ENCODE measurements at places on chromosomes 5 and 9.
A peak's percentile ranks its signal among the peaks of the same experiment; 100 is the strongest.

DNA sequence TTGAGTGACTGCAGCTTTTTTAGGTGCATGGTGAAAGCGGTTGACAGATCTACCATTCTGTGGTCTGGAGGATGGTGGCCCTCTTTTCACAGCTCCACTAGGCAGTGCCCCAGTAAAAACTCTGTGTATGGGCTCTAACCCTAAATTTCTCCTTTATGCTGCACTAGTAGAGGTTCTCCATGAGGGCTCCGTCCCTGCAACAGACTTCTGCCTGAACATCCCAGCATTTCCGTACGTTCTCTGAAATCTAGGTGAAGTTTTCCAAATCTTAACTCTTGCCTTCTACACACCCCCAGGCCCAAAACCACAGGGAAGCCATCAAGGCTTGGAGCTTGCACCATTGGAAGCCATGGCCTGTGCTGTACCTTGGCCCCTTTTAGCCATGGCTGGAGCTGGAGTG lies 1898.1 kb upstream of the NUDT12 start:
- DNase-seq = no peak

DNA sequence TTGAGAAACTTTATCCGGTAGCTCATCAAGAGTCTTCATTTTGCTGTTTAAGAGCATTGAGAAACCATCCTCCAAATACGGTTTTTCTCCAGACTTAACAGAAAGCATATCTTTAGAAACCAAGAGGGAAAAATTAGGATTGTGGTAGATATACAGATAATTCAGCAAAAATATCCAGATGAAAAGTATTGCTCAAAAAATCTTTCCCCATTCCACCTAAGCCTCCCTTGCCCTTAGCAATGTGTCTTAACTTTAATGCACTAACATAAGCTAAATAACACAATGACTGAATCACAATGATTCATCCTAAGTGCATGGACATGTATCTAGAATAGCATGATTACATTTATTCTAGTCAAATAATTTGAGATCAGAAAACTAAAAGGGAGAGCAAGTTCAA lies 130.3 kb upstream of the TARS1 start:
- DNase-seq = no peak

DNA sequence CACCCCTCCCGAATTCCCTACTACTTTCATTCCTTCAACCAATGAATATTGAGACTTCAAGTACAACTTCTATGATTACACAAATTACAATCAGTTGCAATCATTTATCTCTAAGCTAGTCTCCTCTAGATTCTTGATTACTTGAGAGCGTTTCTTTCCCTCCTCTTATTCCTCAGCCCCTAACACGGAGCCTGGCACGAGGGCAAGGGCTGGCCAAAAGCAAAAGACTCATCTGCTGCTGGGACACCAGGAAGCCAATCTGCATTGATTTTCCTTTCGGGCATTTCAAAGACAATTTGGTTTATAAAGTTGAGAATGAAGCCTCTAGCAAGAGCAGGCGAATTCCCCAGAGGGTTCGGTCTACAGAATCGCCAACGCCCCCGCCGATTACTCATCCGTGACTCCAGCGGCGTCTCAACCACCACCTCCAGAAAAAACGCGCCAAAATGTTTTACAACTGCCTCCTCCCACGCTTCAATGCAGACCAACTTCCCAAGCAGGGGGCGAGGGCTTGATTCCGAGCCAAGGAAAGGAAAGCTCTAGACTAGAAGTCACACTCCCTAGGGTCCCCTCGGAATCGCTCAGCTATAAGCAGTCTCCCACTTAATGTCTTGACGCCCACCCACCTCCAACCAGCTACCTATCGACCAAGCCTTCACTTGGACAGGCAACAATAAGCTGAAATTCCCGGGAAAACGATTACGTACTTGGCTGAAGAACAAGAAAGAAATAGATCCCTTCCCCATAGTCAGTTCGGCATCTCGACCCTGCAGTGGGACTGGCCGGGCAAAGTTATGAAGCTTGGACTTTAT lies 1.5 kb downstream of the PCSK1 start:
- peak; percentile 81 for DNase-seq

DNA sequence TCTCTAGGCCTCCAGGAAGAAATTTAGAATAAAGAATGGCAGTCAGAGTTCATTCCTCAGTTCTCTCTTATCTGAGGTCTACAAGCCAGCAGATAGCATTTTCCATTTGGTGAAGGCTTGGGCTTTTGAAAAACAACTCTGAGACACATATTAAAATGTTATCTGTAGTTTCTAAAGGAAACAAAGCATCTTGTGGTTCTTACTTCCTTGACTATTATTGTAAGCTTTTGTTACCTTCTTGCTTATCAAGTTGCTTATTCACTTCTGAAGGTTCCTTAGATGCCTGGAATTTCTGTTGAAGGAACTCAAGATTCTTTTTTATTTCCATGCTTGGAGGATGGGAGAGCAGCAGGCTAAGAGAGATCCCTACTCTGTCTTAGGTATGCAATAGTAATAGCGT lies 79.2 kb upstream of the MRPS30 start:
- DNase-seq = no peak

DNA sequence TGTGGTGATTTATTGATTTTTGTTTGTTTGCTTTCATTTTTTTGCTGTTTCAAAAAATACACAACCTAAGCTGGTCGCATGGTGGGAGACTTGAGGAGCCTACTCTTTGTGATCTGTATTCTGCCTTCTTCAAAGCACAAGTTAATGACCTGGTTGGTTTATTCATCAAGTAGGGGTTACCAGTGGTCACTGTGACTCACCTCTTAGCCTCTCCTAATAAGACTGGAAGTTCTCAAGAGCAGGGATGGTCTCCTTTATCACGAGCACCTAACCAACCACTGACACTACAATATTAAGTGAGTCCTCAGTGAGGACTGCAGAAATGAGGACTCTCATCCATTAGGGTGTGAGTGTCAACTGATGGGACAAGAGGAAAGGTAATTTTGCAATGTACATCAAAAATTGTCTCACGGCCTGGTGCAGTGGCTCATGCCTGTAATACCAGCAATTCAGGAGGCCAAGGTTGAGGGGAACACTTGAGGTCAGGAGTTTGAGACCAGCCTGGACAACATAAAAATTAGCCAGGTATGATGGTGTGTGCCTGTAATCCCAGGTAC lies 13.6 kb upstream of the MTMR12 start:
- DNase-seq = no peak

GRCh38 chr5:57335092-57335660 lies 147.4 kb downstream of the ACTBL2 start:
- no peak for DNase-seq

- no peak for DNase-seq
Observed at GRCh38 chr5:13212886-13213285, 731.6 kb downstream of the DNAH5 start.

DNA sequence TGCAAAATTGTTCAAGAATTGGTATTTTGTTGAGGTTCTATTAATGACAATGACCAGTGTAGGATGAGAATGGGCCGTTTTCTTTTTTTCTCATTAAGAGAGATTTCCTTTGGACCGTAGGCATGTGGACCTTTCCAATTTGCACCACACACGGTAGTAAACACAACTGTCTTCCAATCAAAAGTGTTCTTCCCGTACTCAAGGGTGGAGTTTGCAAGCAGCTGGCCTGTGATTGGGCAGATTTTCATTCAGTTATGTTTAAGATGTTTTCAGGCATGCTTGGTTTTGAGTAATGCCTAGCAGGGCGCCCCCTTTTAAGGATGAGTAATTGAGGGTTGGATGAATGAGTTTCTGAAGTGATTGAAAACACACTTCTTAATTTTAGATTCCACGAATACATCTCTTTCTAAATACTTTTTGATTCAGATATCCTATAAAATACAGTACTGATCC lies 2.5 kb downstream of the KDM3B start:
- DNase-seq = no peak

GRCh38 chr5:167064198-167064776 lies 1227.2 kb upstream of the WWC1 start:
- DNase-seq = no peak

GRCh38 chr5:54573812-54574489 lies 56.4 kb downstream of the SNX18 start:
- no peak for DNase-seq

DNA sequence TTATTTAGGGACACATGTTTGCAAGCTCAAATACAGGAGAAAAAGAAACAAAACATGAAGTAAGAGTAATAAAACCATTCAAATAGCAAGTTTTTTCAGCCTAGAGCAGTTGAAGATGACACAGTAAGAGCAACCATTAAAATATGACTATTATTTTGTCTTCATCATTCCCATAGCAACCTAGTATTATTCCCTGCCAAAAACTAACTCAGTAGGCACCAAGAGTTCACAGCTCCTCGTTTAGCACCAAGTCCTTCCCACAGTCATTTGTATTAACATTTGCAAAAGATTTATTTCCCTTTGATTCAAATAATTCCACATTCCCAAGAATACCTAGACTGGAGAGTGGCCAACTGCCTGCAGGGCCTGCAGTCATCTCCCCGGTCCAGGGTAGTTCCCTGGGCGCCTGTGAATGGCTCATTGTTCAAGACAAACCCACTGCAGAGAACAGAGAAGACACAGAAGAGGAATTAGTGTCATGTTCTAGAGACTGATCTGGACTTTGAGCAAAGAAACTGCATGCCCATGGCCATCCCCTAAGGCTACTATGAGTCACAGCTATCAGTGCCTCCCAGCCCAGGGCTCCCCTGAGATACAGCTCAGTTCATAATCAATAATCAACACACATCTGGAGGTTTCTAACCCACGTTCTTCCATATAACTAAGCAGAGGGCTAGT lies 139.1 kb upstream of the MAP3K1 start:
- DNase-seq = no peak

DNA sequence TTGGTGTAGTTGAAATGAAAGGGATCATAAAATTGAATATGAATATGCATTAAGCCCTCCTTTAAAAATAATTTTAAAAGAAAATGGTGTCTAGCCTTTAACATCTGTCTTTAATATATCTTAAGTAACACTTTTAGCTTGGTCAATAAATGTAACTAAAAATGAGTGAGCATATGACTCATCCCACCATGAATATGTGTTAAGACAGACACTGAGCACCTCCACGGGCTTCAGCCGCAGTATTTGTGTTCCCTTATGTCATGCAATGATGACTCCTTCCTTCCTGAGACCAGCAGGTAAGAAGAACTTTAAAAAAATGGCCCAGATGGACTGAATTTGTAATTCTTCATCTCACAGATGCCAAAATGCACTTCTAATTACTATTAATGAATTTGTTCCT lies 563.2 kb downstream of the NR2F1-AS1 start:
- DNase-seq = no peak

DNA sequence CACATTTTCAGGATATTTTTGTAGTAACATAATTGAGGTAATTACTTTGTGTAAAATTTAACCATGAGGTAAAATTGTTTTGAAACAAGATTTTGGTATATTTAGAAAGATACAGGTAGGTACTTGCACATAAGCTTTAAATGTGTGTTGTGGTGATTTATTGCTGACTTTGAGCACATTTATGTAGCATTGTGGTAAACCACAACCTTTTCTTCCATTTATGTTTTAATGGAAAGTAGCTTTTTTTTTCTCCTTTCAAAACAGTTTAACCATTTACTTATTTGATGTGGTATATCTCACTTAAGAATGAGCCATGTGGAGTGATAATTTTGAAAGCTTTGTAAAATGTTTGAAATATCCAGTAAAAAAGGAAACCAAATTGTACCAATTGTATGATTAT lies 35.6 kb downstream of the FCHO2 start:
- DNase-seq = no peak

DNA sequence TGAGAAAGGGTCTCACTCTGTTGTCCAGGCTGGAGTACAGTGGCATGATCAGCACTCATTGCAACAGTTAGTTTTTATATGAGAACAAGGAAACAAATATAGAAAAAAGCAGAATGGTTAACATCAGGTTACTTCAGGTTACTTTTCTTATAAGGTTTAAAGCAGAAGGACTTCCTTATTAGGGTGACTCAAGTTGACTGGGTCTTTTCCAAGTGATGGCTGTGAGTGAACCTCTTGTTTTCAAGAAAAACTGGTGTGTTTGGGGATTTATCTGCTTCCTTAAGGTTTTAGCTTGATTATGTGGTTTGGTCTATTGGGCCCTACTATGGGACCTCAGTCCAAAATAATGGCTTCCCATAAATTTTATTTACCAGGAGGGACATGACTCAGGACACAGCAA lies 99.2 kb downstream of the ARRDC3 start:
- no peak for DNase-seq

DNA sequence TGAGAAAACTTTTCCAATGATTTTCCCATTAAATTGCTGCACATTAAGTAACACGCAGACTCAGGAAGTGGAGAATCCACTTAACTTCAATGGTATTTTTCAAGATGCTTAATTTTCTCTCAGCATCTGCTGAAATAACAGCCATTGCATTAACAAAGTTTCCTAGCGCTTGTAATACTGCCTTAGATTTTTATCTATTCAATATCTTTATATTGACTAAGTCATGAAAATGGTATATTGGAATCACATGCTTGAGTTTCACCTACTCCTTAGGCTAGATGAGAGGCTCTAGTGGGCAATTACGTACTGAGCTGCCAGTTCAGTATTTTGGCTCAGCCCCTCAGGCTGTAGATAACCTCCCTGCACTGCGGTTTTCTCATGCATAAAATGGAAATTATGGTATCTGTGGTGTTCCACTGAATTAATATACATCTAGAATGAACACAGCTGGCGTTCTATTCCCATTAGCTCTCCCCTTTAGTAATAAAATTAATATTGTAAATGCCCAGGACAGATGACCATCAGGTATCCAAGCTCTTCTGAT lies 112.9 kb downstream of the MTX3 start:
- no peak for DNase-seq

GRCh38 chr5:57499262-57500050 lies 16.8 kb upstream of the ACTBL2 start:
- DNase-seq = peak; percentile 39

GRCh38 chr9:121173501-121173900 lies 28.2 kb downstream of the RAB14 start:
- no peak for DNase-seq

DNA sequence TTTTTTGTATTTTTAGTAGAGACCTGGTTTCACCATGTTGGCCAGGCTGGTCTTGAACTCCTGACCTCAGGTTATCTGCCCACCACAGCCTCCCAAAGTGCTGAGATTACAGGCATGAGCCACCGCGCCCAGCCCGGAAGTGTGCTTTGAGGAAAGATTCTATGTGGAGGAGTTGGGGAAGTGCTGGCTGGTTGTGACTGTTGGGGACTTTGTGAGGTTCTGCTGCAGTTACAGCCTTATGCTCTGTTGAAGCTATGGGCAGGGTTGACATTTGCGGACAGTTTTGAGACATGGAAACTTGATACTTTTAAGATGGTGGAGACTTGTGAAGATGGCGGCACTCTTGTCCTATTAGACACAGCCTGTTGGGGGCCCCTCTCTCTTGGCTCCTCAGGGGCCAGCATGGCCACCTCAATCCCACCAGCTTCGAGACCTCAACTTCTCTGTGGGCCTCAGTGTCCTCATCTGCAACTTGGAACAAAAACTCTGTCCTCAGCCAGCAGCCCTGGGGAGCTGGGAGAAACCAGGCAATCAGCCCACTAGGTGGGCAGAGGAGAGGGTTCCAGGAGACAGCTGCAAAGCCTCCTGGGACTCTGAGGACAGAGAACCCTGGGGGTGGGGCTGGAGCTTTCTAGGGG lies 24.9 kb downstream of the C9orf50 start:
- DNase-seq = no peak

GRCh38 chr9:132404228-132404881 lies 2.3 kb downstream of the TTF1 start:
- no peak for DNase-seq
